ENCODE measurements at places on chromosomes 5 and 9.

DNA sequence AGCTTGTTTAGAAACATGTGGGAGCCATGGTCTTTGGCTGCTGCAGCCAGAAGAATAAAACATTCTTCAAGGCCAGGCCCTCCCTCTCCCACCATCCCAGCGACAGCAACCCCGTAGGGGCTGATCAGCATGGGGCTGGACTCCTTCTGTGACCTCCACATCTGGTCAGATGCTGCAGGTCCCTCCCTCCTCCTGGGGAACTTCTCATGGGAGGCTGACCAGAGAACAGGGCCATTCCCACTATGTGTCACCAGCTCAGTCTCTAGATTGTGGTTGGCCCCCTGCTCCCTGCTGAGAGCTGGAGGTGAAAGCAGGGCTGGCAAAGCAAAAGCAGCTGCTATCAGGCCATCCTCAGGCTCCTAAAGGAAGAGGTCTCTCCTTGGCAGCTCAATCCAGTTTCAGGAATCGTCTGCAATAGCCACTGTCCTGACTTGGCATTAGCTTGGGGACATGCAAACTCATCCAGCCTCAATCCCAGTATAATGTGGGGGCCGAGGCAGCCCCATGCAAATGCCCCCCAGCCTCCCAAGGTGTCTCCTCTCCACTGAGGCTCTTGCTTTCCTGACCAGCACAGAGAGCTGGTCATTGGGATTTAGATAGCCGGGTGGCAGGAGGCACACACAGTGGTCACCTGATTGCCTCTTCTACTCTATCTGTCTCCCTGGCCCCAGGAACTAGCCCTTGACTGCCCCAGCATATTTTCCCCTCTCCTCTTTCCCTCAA, 81.5 kb downstream of the NRG2 start:
- no peak for DNase-seq

GRCh38 chr9:84761137-84761808, 91.7 kb downstream of the NTRK2 start:
- DNase-seq, result no peak

GRCh38 chr5:136143312-136143711, 10.7 kb downstream of the SMAD5 start:
- no peak for DNase-seq

GRCh38 chr5:92907938-92908606, 672.9 kb downstream of the NR2F1-AS1 start:
- DNase-seq, result no peak

GRCh38 chr5:177445917-177446199, 756 bp upstream of the PRR7 start:
- no peak for DNase-seq

DNA sequence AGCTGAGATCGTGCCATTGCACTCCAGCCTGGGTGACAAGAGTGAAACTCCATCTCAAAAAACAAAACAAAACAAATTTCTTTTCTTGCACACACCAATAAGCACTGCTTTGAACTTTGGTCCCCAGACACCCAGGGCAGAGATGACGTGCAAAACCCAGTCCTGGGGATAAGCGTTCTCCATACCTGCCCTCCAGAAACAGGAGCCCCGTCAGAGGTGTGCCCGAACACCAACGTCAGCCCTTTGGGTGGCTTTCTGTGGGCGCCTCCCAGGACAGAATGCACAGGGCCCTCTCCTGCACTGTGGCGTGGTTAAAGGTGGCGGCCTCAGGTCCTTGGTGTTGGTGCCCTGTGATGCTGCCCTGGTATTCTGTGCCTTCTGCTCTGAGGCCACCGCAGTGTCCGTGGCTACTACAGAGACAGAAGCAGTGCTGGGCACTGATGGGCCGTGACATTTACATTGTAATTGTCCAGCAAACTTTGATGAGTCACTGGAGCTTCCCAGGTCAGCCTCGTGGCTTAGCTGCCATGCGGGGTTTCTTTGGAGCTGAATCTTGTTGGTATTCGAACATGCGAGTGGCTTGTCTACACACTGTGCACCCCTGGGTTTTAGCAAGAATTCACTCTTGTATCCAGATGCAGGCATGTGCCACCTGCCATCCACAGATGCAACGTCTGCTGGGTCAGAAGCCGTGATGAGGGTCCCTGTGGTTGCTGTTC, 9.8 kb downstream of the PPP1R26 start:
- DNase-seq, result no peak

DNA sequence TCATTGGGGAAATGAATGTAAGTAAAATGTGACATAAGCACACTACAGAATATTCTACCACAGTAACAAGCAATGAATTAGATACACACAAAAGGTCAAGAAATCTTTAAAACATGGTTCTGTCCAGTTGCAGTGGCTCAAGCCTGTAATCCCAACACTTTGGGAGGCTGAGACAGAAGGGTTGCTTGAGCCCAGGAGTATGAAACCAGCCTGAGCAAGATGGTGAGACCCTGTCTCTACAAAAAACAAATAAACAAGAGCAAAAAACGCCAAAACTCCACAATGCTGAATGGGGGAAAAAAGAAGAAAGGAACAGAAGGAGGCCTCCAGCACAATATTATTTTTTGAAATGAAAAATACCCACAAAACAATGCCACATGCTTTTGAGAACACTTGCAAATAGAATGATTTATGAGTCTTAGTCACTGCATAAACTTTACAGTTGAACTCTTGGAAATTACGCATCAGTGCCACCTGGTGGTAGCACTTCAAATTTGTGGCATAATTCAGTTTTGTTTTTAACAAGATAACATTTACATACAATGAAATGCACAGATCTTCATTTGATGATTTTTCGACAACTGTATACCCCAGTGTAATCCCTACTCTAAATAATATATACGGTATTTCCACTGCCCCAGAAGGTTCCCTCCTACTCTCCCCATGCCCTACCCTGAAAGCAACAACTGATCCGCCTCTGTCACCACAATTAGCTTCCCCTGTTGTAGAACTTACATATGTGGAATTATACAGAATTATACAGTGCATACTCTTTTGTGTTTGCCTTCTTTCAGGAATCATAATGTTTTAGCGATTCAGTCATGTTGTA, 14.4 kb upstream of the SPINK4 start:
- DNase-seq, result peak; percentile 70

DNA sequence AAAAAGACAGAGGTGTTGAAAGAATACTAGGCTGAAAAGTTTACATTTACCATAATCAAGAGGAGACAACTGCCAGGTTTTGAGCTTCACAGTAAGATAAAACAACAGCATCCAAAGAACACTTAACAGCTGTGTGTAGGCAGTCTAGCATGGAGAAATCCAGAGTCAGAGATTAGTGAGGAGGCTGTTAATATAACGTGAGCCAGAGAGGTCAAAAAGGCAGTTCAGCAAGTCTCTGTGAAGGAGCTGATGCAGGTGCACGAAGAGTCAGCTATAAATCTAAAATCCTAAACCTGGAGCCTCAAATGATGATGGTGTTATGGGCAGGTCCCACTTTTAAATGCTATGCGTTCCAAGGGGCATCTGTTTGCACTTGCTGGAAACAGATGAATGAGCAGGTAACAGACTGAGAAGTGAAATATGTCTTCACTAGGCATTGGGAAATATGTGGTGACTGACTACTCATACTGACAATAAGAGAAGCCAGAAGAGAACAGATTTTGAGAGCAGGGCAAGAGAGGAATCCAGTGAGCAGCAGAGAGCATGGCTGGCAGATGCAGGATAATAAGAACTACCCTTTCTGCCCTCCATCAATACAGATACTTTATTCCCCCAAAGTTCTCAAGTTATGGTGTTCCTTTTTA, 8.7 kb downstream of the APTX start:
- DNase-seq, result no peak

GRCh38 chr5:68134033-68134668, 81.4 kb upstream of the PIK3R1 start:
- peak; percentile 62 for DNase-seq

DNA sequence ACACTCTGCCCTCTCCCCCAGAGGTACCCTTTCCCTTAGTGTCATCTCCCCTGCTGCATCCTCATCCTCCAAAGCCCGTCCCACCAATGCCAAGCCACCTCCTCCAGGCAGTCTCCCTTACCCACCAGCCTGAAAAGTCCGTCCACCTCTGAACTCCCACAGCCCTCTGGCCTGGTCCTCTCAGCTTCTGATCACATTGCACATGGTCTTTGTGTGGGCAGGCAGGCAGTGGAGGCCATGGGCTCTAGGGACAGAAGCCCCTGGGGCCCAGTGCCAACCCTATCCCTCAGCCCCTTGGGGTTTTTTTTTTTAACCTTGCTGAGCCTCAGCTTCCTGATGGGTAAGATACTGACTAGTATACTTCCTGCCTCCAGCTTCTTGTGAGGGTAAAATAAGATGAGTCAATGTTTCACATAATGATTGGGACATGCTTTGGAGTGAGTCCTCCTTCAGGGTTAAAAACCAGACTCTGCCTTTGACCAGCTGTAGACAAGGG, 19.4 kb downstream of the CSF1R start:
- DNase-seq, result no peak

DNA sequence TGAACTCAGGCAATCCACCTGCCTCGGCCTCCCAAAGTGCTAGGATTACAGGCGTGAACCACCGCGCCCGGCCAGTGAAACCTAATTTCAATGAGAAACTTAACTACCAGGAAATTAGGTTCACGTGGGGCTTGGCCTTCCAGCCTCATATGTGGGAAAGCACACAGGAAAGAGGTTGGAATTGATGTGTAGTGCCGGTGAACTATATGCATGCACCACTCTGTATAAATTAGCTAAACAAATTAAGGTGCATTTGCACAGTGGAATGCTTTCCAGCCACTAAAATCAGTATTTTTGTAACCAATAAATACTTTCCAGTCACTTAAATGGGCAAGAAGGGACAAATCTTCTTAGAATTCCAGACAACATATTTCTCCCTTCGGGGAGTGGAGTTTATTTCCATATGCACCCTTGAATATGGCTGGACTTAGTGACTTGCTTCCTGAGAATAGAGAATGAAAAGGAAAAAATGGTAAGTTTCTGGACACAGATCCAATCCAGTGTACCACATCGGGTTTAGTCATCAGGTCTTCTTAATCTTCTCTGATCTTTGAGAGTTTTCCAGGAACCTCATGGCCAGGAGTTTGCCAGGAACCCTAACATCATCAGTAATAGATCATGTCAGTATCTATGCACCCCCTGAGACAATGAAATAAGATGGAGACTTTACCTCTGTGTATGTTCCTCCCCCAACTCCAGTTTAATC, 24.9 kb downstream of the ATOX1 start:
- DNase-seq, result no peak

GRCh38 chr5:125044491-125045282, 298.2 kb upstream of the ZNF608 start:
- DNase-seq, result no peak

- no peak for DNase-seq
Measured at GRCh38 chr5:93601802-93602155, 18.8 kb downstream of the NR2F1 start.

DNA sequence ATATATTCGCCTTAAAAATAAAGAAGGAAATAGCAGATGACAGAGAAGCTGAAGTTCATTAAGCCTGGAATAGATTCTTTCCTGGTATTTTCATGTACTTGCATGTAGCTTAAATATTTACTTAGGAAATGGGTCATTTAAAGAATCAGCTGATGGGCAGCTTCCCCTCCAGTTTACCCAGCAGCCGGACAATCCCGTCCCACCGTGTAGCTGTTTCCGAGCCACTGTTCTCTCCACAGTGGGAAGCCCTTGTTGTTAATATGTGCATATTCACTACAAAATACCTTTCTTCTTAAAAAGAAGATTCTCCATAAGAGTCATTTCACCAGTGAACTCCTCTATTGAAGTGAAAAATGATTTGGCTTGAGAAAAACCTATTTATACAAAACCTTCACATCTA, 187.0 kb downstream of the FANCC start:
- DNase-seq, result peak; percentile 57

DNA sequence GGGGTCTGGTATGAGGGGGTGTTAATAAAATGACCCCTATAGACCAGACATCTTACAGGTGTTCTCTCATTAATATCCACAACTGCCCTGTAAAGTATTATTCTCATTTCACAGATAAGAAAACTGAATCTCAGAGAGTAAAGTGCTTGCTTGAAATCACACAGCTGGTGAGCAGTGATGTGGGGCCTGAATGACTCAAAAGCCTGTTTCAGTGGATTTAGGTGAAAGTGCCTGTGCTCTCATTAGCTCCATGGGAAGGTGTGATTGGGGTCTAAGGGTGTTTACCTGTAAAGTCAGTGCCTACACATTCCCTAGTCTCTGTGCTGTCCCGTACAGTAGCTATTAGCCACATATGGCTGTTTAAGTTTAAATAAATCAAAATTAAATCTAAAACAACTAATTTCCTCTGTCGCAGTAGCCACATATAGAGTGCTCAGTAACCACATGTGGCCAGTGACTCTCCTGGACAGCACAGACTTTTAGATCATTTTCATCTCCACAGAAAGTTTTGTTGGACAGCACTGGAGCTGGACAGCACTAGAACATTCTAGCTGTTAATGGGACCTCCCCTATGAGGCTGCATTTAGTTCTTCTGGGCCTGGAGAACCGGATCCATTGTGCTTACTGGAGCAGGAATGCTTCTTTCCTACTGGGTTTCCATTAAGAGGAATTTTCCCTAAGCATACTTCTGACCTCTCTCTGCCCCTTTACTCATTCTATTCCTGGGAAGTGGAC, 52.5 kb upstream of the SEMA6A start:
- no peak for DNase-seq

- no peak for DNase-seq
Measured at GRCh38 chr5:160286947-160287346, 25.4 kb downstream of the CCNJL start.

DNA sequence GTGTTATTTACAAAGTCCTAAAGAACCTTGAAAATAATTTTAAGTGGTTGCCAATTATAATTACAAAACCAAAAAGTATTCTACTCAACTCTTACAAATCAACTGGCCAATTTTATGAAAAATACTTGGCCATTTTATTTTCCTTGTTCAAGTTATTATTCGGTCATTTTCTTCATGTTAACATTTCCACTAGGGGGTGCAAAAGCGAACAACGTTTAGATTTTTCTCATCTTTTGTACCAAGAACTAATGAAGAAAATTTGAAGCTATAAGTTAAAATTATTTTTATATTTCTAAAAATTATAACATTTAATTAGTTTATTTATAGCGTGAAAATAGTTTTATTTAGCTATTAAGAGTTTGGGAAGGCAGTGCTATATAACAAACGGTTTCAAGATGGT, 1453.3 kb downstream of the MAT2B start:
- no peak for DNase-seq

DNA sequence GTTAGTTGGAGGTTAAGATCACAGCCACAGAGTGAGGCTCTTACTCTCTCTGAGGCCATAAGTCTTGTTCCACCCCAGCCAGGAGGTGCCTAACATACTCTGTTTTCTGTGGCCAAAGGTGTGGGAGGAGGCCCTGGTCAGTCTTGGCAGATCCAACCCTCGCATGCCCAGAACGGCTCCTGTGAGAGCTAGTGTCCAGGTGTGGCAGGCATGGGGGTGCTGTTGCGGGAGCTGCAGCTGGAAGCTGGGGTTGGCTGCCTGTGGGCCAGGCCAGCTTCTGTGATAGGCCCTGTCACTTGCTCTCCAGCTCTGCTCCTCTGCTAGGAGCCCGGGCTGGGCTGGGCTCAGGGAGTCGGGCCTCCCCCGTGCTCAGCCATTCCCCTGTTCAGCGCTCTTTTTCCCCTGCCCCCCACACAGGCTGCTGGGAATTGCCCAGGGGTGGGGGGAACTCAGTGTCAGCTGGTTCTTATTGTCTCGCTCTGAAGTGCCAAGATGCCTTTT, 31.6 kb downstream of the IER5L start:
- DNase-seq, result no peak

Measured in GM23338 (cell line).